GM23248 (cell line): ENCODE measurements at places on chromosomes 12 and 14.
A peak's percentile ranks its signal among the peaks of the same experiment; 100 is the strongest.

GRCh38 chr12:113207613-113208040 is 13.6 kb upstream of the TPCN1 start:
- H3K27ac ChIP-seq: no peak overlapping the region
- peaks cover 6% of the 10 kb centered on the region; the same call in 1 of the 2 replicates for H3K4me1 ChIP-seq
- no peaks in the 10 kb centered on the region for H3K27me3 ChIP-seq
- H3K4me3 ChIP-seq: no peak overlapping the region

GRCh38 chr12:103913100-103913499 is 17.1 kb upstream of the HSP90B1 start:
- no peaks in the 10 kb centered on the region for H3K36me3 ChIP-seq
- no peak overlapping the region for H3K27ac ChIP-seq
- no peak for DNase-seq
- no peaks in the 10 kb centered on the region for H3K27me3 ChIP-seq

DNA sequence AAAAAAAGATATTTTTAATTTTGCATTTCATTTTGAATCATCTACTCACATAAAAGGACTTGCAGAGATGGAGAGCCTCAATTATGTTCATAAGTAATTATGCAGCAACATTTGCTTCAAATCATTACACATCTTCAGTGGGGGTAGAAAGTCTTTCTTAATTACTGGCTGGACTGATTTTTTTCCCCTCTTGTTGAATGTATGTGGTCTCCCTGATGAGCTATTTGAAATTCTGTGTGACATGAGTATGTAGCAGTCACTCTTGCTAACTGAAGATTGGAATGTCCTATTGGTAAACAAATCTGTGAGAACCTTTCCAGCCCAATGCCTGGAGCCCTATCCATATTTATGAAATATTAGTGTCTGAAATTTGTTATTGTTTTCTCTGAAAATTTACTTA is 139.8 kb downstream of the TMTC2 start:
- H3K27ac ChIP-seq: no peak overlapping the region
- no peak overlapping the region for H3K4me3 ChIP-seq
- no peak for DNase-seq
- H3K27me3 ChIP-seq: no peaks in the 10 kb centered on the region

DNA sequence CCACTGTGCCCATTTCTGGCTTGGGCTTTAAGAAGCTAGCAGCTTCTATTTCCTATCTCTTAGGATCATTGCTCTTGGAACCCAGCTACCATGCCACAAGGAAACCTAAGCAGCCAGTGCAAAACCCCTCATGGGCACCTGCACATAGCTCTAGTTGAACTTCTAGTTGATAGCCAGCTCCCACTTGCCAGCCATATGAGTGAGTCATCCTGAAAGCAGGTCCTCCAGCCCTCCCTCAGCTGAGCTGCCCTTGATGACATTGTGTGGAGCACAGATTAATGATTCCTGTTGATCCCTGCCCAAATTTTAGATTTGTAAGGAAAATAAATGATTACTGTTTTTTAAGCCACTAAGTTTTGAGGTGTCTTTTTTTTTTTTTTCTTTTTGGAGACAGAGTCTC is 234.2 kb upstream of the FBXO33 start:
- no peaks in the 10 kb centered on the region for H3K36me3 ChIP-seq
- no peaks in the 10 kb centered on the region for H3K4me1 ChIP-seq
- no peaks in the 10 kb centered on the region for H3K27me3 ChIP-seq
- DNase-seq: no peak
- no peak overlapping the region for H3K27ac ChIP-seq

DNA sequence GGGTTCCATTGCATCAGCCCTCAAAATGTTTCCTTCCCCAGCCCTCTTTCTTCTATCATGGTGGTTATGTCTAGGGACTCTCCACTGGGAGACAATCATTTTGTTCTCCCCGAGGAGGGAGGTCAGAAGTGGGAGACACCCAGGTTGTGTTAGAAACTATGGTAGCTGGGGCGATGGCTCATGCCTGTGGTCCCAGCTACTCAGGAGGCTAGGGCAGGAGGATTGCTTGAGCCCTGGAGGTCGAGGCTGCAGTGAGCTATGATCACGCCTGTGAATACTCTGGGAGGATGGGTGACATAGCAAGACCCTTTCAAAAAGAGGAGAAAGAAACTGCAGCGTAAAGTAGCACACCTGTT is 13.0 kb upstream of the LRRC23 start:
- no peaks in the 10 kb centered on the region for H3K36me3 ChIP-seq
- peaks cover 10% of the 10 kb centered on the region; the same call in 1 of the 2 replicates for H3K4me1 ChIP-seq
- H3K27me3 ChIP-seq: no peaks in the 10 kb centered on the region
- H3K27ac ChIP-seq: peak overlapping the region; percentile 88
- no peak for DNase-seq
- peak overlapping the region; percentile 73 for H3K4me3 ChIP-seq
